ENCODE measurements at places on chromosomes 3 and 15.

DNA sequence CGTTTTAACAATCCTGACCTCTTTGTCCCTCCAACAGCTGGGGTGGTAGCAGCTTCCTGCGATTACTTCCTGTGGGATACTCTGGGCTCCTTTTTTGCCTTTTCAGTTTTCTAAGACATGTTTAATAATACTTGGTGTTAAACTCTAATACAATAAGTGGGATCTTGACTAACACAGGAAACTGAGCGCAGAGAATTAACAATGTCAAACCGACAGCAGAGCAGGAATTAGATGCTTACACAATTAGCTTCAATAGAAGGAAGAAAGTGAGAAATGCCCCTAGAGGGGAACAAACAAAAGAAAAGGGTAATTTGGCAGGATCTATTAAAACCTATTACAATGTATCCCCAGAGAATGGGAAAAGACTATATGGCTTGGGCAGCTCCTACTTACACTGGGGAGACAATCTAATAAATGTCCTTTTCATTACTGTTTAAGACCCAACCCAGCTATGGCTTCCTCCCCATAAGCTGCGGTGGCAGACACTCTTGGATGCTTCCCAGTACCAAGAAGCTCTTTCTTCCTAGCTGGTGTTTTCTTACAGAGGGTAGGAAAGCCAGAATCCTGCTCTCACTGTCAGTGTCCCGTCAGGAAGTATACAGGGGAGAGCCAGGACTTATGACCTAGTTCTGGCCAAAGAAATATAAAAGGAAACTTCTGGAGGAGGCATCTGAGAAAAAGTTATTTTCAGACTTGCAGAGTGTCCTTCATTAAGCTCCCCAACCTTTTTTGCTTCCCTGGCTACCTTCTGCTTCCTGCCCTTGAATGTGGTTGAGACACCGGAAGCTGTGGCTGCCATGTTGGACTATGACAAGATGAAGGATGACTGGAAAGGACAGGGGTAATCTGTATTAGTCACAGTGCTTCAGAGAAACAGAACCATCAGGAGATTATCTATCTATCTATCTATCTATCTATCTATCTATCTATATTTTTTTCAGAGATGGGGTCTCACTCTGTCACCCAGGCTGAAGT lies 194.1 kb upstream of the KBTBD8 start:
- DNase-seq = peak; percentile 17

GRCh38 chr3:58411036-58411435 lies 22.6 kb downstream of the PDHB start:
- no peak for DNase-seq

DNA sequence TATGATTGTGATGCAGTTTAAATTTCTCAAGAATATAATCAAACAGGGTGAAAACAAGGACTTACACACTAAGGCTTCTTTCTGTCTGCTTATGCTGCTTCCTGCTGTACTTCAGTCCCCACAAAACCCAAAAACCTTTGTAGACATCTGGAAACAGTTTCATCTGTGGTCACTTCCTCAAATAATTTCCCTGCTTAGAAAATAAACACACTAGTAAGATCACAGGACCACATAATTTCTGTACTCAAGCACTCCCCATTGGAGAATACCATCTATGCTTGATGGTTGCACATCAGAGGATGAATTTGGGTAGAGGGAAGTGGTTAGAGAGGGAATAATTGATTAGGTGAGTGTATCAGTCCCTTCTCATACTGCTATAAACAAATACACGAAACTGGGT lies 266.2 kb downstream of the LSAMP start:
- no peak for DNase-seq

DNA sequence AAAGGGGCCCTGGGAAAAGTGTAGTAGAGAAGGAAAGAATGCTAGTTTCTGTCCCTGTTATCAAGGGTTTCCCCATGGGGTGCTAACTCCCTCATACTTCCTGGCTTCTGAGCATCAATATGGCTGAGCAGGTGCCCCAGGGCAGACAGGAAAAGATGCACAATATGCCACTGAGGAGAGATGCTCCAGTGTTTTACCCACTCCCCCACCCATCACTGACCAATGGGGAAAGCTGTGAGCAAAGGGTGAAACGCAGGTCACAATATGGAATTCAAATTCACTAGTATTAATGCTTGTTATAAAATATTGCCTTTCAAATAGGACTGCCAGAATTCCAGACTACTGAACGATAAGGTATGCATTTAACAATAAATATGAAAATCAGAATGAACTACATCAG lies 187.5 kb upstream of the CTNNB1 start:
- DNase-seq = no peak

DNA sequence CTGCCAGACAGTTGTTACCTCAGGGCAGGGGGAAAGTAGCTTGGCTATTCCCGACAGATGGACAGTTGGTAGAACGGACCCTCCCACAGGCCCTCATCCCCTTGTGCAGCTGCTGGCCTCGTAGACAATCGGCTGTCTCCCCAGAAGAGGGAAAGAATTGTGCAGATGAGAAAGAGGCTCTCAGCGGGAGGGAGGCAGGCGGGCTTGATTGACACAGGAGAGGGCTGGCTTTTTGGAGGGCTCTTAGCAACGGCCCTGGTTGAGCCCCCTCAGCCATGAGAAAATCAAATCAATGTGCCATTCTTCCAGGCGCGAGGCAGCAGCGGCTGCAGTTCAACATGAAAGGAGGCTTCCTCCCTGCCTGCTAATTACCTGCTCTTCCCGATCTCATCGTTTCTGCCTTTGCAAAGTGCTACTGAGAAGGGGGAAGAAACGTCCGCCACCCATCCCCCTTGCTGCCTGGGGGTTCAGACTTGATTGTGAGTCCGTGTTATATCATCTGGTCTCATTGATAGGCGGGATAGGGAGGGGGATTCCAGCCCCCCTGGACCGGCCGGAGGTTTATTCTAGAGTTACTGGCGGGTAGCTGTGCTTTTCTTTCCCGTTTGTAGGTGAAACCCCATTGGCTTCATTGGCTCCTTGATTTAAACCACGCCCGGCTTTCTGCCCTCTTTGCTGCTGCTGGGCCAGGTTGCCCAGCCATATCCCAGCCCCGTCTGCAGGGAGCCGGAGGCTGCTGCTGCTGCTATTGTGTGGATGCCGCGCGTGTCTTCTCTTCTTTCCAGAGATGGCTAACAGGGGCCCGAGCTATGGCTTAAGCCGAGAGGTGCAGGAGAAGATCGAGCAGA lies at the start of gene TAGLN3:
Gene TAGLN3 (plus strand): TSS at position 287 of the 848 bp plus-strand sequence. CDS start 501 bp downstream, at position 788.
- no peak for DNase-seq

DNA sequence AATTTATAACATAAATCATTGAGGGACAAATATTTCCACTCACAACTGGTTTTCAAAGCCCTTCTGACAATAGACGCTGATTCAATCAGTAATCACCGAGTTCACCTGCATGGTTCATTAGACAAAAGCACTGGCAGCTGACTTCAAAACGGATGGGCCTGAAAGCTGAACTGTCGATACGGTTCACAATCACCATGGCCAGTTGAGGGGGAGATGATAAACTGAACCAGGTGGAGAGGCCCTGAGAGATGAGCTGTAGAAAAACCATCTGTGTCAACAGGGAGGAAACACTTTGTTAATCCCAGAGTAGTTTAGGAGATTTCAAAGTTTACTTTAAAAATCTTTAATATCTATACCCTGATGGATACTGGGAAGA lies 75.0 kb downstream of the PEX5L start:
- DNase-seq = no peak
